Cortex of kidney (tissue), 1 donor: ENCODE measurements at places on chromosomes 5 and 9.

DNA sequence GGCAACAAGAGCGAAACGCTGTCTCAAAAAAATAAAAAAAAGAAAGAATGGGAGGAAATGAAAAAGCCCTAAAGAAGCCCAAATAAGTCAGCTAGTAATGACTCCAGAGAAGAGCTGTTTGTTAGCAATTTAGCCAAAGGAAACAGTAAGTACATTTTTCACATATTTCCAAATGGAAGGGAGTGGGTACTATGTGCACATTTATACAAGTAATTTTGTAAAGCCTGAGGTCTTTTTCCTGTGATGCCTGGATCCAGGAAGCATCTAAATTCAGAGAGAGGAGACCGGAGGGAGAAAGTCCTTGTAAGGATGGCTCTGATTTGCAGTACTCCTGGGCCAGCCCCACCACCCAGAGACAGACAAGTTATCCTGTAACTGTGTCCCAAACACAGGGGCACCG lies 14.7 kb downstream of the FBP1 start:
- no peak for DNase-seq

GRCh38 chr5:98524773-98525172 lies 248.7 kb upstream of the RGMB start:
- DNase-seq, result no peak

GRCh38 chr9:136004712-136005111 lies 43.5 kb upstream of the UBAC1 start:
- no peak for DNase-seq

DNA sequence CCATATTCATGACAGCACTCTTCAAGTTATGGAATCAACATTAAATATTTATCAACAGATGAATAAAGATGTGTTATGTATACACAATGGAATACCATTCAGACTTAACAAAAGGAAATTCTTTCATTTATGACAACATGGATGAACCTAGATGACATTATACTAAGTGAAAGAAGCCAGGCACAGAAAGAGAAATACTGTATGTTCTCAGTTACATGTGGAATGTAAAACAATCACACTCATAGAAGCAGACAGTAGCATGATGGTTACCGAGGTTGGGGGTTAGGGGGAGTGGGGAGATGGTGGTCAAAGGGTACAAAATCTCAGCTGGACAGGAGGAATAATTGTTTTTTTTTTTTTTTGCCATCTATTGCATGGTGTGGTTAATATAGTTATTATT lies 431.9 kb downstream of the DMAC1 start:
- no peak for DNase-seq

DNA sequence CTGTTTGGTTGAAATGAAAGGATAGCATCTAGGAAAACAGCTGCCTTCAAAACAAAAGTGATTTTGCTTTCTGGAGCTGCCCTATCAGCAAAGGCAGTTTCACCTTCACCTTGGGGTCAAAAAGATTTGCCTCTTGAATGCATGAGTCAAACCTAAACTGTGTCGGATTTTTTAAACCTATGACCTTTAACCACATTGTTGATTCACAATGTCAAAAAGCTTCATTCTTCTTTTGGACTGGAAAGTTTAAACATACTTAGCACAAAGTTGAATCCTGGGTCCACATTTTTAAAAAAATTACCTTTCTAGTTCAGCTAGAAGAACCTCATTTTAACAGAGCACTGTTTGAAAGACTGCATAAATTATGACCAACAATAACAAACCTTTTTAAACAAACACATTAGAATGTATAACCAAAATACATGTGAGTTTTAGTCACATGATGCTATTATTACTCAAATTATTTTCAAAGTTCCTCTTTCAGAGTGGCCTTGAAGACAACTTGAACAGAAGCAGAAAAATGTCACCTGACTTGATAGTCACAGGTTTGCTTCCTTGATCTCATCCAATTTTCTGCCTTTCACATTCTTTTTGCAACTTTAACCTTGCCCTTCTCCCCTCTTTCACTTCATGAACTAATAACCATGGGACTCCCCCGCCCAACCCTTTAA lies 109.7 kb upstream of the LHFPL2 start:
- DNase-seq, result no peak

DNA sequence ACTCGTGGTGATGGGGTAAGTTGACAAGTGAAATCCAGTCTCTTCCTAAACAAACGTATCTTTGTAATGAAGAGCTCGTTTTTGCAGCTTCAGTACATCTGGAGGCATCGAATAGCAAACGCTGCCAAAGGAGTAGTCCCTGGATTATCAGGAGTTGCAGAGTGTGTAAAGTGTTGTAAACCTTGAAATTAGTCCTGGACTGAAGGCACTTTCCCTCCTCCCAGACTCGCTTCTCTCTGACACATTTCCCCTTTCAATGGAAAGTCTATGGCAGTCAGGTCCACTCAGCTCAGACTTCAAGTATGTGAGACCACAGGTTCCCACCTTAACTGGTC lies 1.5 kb upstream of the PBX3 start:
- DNase-seq, result no peak

GRCh38 chr5:146662229-146662628 lies 146.2 kb upstream of the GPR151 start:
- DNase-seq, result no peak

DNA sequence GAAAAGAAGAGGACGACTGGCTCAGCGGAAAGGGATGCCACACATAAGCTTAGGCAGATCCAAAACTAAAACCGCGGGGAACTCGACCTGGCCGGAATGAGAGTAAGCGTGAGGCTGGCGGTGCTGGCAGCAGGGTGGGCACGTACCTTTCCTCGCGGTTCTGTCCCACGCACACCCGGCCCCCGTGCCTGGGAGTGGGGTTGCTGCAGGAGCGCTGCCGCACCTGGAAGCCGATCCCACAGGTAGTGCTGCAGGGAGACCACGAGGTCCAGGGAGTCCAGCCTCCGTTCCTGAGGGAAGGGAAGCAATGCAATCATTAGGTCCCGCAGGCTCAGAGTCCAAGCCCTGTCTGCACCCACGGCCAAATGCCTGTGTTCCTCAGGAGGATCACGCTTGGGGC lies 427.0 kb downstream of the SEMA5A start:
- no peak for DNase-seq

GRCh38 chr5:79357398-79357797 lies 121.5 kb downstream of the JMY start:
- DNase-seq, result no peak

DNA sequence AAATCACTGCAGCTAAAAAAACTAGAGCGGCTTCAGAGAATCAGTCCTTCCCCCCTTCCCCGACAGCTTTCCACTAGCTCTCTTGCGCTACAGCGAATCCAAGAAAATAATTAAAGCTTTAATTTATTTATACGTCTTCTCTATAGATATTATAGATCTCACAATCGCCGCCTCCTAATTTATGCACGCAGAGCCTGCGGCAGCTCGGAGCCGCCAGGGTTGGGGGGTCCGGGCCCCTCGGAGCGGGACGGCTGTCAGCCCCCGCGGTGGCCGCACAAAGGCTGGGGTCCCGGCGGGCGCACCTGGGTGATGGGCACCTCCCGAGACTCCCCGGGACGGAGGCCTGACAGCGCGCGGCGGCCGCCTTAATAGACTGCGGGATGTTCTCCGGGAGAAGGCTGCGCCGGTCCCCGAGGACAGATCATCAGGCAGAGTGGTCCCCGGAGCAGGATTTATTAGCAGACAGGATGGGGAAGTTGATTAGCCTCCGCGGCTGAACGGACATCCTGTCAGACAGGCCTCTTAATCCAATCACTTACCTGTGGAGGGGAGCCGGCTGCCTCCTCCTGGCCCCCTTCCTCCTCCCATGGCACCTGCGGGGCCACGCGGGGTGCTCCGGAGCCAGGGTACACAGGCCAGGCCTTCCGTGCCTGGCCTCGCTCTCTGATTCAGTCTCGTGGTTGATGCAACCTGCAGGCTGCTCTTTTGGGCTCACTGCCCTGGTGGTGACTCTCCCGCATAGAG lies 166.8 kb downstream of the MELK start:
- no peak for DNase-seq

DNA sequence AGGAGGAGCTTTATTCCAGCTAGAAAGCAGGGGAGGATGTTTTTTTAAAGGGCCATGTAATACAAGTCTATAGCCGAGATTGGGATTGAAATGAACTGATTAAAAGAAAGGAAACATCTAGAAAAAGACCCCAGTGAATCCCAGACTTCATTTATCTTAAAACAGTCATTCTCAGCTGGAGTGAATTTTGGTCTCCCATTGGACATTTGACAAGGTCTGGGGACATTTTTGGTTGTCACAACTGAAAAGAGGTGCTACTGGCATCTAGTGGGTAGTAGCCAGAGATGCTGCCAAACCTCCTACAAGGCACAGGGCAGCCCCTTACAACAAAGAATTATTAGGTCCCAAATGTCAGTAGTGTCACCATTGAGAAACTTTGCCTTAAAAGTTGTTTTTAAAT lies 16.3 kb upstream of the SPINK4 start:
- DNase-seq, result no peak

GRCh38 chr5:28743716-28744110 lies 1705.3 kb upstream of the CDH9 start:
- DNase-seq, result no peak

GRCh38 chr9:135849181-135849580 lies 58.2 kb downstream of the CAMSAP1 start:
- DNase-seq, result no peak

DNA sequence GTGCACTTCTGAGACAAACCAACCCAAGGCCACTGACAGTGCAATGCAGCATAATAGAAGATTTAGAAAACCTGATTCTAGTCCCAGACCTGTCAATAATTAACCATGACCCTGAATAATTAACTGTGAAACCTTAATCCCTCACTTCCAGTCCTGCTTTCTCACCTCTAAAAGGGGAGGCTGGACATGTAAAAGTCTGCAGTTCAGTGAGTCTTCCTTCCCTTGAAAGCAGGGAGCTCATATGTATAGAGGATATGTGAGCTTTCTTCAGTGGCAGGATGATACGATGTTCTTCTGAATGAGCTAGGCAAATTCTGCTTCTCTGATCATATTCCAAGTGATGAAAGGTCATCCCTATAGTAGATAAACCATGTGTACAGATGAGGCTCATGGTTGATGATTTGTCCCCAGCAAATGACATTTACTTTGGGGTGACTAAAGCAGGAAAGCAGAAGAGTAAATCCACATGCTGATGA lies 2.9 kb downstream of the KCNV2 start:
- no peak for DNase-seq

DNA sequence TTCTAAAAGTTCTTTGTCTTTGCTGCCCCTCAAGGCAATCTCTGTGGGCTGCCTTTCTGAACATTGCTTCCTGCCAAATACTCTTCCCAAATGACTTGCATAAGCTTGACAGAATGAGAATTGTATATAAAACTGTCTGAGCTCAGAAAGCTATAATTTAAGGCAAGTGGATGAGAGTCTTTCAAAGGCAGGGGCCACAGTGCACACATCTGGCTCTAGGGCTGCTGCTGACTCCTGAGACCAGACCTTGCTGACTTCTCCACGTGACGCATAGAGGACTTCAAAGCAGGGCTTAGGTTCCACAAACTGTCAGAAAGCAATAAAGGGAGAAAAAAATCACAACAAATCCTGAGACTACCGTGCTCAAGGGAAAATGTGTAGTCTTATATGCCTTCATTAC lies 79.4 kb upstream of the DIRAS2 start:
- DNase-seq, result no peak

DNA sequence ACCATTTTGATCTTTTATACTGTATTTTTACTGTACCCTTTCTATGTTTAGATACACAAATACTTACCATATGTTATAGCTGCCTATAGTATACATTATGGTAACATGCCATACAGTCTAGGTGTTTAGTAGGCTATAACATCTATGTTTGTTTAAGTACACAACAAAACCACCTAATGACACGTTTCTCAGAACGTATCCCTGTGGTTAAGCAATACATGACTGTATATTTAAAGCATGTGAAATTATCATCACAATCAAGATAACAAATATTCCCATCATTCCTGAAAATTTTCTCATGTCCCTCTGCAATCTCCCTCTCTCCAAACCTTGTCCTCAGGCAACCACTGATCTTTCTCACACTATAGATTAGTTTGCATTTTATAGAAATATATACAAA lies 66.4 kb upstream of the SUSD1 start:
- DNase-seq, result no peak
